ENCODE measurements at places on chromosomes 16 and 17.

DNA sequence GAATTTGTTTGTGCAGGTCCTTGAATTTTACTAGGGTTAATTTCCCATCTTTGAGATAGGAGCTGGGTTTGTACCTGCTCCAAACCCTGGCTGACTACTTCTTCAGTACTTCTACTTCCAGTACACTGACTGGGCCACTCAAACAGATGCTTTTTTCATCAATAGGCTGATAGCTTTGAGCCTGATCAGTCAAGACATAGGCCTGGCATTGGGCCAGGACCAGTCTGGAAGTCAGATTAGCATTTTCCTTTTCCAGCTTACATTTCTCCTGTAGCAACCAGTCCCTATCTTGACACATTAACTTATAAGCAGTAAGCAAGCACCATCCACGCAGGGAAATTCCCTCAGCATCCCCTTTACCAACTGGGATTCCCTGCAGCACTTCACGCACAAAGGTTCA, 7.5 kb upstream of the TMEM101 start:
- DNase-seq, result no peak

GRCh38 chr17:79923974-79924638, 84.9 kb upstream of the CBX4 start:
- DNase-seq, result peak; percentile 8

GRCh38 chr17:38877130-38877851, 7.4 kb downstream of the LASP1 start:
- DNase-seq, result no peak

- no peak for DNase-seq
These were observed 28.8 kb downstream of the CACNA1H start for GRCh38 chr16:1181404-1182315.

DNA sequence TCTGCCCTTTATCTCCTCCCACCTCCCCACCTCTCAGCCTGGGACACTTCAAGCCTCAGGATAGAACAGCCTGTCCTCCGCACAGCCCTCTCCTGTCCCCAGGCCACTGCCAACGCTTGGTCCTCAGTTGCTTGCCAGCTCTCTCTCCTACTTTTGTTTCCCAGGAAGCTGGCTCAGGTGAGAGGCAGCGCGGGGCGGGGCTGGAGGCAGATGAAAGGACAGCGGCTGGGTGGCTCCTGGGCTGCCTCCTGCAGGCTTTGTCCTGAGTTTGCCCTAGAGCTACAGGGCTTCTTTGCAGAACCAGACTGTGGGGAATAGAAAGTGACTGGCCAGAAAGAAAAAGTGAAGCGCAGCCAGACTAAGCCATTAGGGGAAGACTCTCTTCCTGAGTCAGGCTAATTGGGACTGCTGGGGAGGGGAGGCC, 48.2 kb upstream of the CDC42EP4 start:
- DNase-seq, result no peak
